ENCODE measurements at places on chromosomes 11 and 22. TPM values are rescaled to one million over a fixed set of nuclear protein-coding genes. Genes with fewer than 3 reads are reported as not detected.
A peak's percentile ranks its signal among the peaks of the same experiment; 100 is the strongest.

- no peak overlapping the region for H3K4me3 ChIP-seq
- DNase-seq, result no peak
- H3K36me3 ChIP-seq, result no peaks in the 10 kb centered on the region
- no peaks in the 10 kb centered on the region for H3K27me3 ChIP-seq
Observed at GRCh38 chr11:116173506-116173905, 599.3 kb downstream of the BUD13 start.

GRCh38 chr11:10506008-10506370 is 35.0 kb downstream of the RNF141 start:
- no peak for DNase-seq
- H3K27ac ChIP-seq, result no peak overlapping the region
- no peak overlapping the region for H3K4me3 ChIP-seq
- no peaks in the 10 kb centered on the region for H3K4me1 ChIP-seq

DNA sequence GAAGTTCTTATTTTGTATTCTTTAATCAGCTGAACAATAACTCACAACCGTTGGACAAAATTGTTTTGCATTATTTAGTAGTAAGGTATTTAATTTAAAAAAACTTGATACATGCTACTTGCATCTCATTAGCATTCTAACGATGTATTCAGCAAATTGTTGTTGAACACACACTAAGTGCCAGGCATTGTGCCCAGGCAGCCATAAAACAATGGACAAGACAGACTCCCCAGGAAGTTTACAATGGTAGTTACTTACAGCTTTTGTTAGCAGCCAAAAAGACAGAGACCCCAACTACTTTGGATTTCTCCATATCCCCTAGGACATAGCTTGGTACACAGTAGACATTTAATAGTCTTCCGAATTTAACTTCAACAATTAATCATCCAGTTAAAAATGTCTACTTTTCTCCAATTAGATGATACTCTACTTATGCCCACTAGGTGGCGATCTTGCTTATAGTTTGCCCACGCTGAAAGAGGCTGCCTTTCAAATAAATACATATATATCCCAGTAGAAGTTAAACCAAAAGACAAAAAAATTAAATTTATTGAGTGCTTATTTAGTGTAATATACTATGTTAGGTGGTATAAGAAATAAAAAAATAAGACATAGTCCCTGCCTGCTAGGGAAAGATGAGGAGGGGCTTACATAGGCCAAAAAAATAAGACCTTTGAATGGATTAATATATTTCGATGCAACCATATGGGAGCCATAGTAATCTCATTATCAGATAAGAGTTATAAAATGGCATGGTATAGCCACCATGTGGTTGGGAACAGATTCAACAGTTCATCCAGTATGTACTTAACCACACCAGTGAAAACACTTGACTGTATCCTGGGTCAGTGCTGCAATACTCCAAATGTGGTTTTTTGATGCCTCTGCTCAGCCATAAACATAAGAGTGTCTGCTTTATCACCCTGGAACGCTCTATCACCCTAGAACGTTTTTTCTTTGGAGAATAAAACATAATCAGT is 2.0 kb upstream of the FJX1 start:
- no peak overlapping the region for H3K27ac ChIP-seq
- peaks cover 21% of the 10 kb centered on the region for H3K4me1 ChIP-seq
- H3K36me3 ChIP-seq, result no peaks in the 10 kb centered on the region

DNA sequence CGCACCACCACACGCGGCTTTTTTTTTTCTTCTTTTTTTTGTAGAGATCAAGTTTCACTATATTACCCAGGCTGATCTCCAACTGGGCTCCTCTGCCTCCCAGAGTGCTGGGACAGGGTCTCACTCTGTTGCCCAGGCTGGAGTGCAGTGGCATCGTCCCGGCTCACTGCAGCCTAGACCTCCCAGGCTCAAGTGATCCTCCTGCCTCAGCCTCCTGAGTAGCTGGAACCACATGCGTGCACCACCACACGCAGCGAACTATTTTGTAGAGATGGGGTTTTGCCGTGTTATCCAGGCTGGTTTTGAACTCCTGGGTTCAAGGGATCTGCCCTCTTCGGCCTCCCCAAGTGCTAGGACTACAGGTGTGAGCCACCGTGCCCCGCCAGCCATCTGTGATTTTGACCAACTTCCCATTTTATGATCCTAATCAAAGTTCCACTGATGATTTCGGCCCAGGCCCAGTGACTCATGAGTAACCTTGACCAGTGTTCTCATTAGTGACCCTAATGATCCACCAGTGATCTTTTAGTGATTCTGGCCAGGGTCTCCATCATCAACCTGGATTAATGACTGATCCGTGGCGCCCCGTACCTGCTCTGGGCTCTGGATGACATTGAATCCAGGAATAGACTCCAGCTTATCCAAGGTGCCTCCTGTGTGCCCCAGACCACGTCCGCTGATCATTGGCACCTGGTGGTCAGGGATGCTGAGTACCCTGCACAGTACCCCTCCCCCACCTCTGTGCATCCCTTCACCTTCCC is 1.7 kb downstream of the TYMP start:
- H3K27ac ChIP-seq, result peak overlapping the region; percentile 99
- no peak overlapping the region for H3K4me3 ChIP-seq
- H3K36me3 ChIP-seq, result no peaks in the 10 kb centered on the region
- no peaks in the 10 kb centered on the region for H3K27me3 ChIP-seq
- peaks cover 21% of the 10 kb centered on the region for H3K4me1 ChIP-seq
- no peak for DNase-seq

GRCh38 chr11:105204636-105205035 is 65.1 kb upstream of the CARD18 start:
- no peak for DNase-seq
- H3K4me1 ChIP-seq, result peaks cover 32% of the 10 kb centered on the region
- H3K36me3 ChIP-seq, result no peaks in the 10 kb centered on the region
- H3K4me3 ChIP-seq, result no peak overlapping the region
- no peaks in the 10 kb centered on the region for H3K27me3 ChIP-seq

DNA sequence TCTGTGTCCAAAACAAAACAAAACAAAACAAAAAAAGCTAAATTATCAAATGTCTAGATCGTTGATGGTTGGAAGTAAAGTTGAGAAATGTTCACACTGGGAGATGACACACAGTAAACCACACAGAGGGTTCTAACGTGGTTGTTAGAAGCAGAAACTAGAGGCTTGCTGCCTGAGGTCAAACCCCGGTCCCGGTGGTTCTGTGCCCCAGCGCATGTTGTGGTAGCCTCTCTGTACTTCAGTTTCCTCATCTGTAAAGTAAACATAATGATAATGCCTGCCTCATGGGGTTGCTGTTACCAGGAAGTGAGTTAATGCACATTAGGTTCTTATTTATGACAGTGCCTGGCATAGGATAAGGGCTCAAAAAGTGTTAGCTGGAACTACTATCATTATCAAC is 33.4 kb downstream of the PPARA start:
- peaks cover 33% of the 10 kb centered on the region for H3K36me3 ChIP-seq
- no peaks in the 10 kb centered on the region for H3K27me3 ChIP-seq
- no peak for DNase-seq
- H3K4me3 ChIP-seq, result no peak overlapping the region

DNA sequence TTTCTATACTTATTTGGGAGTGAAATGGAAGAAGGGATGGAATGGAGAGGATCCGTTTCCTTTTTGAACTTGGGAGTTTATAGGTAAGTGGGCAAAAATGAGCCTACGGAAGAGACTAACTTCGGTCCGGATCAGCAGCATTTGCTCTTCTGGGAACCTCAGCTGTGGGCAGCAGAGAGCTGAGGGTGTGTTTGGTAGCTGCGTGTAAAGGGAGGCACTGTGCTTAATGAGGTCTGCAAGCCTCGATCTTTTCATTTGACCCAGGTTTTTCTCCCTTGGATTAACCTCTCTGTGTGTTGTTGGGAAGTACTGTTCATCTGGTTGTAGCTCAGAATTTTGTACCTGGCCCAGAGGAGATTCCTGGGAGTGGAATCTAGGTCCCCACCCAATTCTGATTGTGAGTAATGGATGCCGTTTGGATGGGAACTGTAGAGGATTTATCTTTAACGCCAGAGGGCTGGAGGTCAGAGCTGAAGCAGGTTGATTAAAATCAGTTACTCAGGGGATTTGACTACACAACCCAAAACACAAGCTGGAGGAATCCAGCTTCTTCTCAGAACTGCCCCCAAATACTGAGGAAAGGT is 201.6 kb upstream of the SORL1-AS1 start:
- no peaks in the 10 kb centered on the region for H3K36me3 ChIP-seq
- peak overlapping the region; percentile 91 for H3K27ac ChIP-seq
- no peaks in the 10 kb centered on the region for H3K27me3 ChIP-seq
- H3K4me3 ChIP-seq, result no peak overlapping the region

DNA sequence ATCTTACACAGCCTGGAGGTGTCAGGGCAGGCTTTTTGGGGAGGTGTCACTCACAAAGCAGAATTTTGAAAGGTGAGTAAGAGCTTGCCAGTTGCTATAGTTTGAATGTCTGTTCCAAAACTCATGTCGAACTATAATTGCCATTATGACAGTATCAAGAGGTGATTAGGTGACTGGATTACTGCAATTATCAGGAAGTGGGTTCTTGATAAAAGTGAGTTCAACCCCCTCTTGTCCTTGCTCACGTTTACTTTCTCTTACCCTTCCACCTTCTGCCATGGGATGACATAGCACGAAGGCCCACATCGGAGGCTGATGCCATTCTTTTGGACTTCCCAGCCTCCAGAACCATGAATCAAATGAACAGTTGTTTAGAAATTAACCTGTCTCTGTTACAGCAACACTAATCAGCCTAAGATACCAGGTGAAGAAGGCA is 4.7 kb upstream of the C11orf86 start:
- no peaks in the 10 kb centered on the region for H3K4me1 ChIP-seq
- no peaks in the 10 kb centered on the region for H3K36me3 ChIP-seq
- H3K4me3 ChIP-seq, result no peak overlapping the region

The PIK3IP1 gene
- total RNA-seq, result 38.4 TPM

The PATE4 gene
- total RNA-seq, result not detected

The OR56A4 gene
- not detected for total RNA-seq

The SYCE3 gene
- total RNA-seq, result not detected
